Endothelial cell of umbilical vein (primary cell): ENCODE measurements at places on chromosomes 12 and 14.

DNA sequence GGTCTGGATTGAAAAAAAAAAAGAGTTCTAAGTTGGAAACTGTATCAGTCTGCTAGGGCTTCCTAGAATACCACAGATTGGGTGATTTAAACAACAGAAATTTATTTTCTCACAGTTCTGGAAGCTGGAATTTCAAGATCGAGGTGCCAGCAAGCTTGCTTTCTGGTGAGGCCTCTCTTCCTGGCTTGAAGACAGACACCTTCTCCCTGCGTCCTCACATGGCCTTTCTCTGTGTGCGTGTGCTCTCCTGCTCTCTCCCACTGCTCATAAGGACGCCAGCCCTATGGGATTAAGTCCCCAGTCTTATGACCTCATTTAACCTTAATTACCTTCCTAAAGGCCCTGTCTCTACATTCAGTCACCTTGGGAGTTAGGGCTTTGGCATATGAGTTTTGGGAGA lies 215.5 kb downstream of the PIK3C2G start:
- H3K4me3 ChIP-seq, result no peak overlapping the region
- no peak for DNase-seq
- H3K36me3 ChIP-seq, result no peaks in the 10 kb centered on the region
- H3K27me3 ChIP-seq, result no peaks in the 10 kb centered on the region

GRCh38 chr14:78254911-78255461 lies 84.8 kb downstream of the NRXN3 start:
- no peaks in the 10 kb centered on the region for H3K4me1 ChIP-seq
- DNase-seq, result no peak
- H3K27ac ChIP-seq, result no peak overlapping the region
- no peaks in the 10 kb centered on the region for H3K36me3 ChIP-seq
- H3K4me3 ChIP-seq, result no peak overlapping the region

DNA sequence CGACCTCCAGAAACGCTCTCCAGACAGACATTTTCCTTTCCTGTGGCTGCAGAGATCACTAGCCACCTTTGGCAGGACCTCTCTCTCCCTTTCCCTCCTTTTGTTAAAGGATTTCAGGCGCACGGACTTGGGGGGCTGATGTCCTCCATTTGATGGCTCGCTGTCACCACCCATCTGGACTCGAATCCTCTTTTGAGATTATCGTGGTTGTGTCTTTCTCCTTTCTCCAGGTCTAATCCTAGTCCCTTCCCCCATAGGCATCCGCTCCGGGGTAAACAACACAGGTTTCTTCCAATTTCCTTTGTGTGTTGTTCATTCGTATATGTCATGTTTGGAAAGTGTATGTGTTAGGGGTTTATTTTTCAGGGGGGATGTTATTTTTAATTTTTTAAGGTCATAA lies 56.7 kb upstream of the SLC24A4 start:
- H3K27ac ChIP-seq, result no peak overlapping the region
- H3K4me1 ChIP-seq, result no peaks in the 10 kb centered on the region
- H3K36me3 ChIP-seq, result no peaks in the 10 kb centered on the region

DNA sequence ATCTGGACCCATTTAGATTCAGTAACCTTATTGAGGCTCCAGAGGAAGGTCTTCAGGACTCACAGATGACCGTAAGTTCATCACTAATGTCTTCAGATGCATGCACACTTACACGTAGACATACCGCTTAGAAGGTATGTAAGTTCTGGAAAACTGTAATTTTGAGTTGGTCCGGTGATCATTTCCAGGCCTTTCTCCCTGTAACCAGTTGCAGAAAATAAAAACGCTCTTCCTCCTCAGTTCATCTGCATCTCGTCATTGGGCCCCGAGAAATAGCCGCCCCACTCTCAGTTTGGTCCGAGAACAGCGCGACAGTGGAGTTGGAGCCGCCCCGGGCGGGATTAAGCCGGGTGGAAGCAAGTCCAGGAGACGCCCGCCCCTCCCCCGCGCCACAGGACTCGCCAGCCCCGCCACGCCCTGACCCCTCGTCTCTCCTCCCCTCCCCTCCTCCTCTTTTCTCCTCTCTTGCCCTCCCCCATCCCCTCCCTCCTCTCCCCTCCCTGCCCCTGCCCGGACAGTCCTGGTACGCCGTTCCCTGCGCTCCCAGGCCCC lies 83.7 kb downstream of the TNFAIP2 start:
- H3K27ac ChIP-seq, result no peak overlapping the region
- no peak for DNase-seq
- no peak overlapping the region for H3K4me3 ChIP-seq
- H3K36me3 ChIP-seq, result no peaks in the 10 kb centered on the region

DNA sequence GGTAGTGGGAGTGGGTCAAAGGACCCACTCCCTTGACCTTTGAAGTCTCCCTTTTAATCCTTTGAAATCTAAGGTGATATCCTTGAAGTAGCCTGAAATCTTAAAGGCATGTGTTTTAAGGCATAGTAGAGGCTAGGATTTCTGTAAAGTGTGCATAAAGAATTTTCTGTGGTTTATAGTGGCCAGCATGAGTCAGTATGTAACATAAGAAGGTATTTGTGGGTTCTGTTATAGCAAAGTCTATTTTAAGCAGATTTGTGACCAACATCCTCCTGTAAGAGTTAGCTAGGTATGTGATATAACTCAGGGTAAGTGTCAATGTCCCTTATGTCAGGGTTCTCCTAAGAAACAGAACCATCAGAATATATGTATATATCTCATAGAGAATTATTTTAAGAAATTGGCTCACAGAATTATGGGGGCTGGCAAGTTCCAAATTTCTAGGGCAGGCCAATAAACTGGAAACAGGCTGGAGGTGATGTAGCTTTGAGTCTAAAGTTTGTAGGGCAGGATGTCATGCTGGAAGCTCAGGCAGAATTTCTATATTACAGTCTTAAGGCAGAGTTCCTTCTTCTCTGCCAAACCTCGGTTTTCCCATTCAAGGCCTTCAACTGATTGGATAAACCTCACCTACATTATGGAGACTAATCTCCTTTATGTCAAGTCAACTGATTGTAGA lies 18.7 kb upstream of the EPYC start:
- DNase-seq, result no peak
- H3K27ac ChIP-seq, result no peak overlapping the region
- H3K27me3 ChIP-seq, result no peaks in the 10 kb centered on the region
- no peaks in the 10 kb centered on the region for H3K4me1 ChIP-seq
- H3K36me3 ChIP-seq, result no peaks in the 10 kb centered on the region
- no peak overlapping the region for H3K4me3 ChIP-seq

GRCh38 chr14:23631702-23632460 lies 4.3 kb upstream of the DHRS2 start:
- no peak overlapping the region for H3K4me3 ChIP-seq
- no peaks in the 10 kb centered on the region for H3K27me3 ChIP-seq
- peak; percentile 81 for DNase-seq
- no peaks in the 10 kb centered on the region for H3K36me3 ChIP-seq

DNA sequence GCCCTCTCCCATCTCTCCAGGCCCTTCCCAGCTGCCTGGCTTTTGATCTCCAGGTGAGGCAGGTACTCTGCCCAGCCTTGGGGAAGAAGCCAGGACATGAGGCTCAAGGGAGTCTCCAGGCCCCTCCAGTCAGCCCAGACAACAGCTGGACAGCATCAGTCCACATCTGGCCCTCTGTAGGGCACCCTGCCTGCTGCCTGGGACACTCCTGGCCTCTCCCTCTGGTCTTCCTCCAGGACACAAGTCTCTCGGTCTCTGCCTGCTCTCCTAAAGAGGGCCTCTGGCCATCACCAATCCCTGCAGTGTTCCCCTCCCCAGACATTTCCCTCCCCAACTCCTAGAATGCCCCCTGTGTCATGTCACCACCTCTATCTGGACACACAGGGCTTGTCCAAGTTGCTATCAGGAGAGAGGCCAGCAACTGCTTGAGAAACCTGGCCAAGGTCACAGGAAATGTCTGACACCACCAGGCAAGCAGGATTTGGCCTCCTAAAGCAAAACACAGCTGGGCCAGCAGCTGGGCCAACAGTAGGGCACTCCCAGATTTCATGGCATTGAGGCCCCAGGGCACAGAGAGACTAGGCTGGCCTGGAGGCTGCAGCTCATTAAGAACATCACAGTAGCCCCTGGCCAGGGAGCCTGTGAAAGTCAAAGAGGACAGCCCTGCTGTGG lies 29.0 kb downstream of the LTBP2 start:
- H3K4me1 ChIP-seq, result peaks cover 38% of the 10 kb centered on the region
- H3K4me3 ChIP-seq, result no peak overlapping the region
- DNase-seq, result peak; percentile 73
- H3K27me3 ChIP-seq, result no peaks in the 10 kb centered on the region
- peak overlapping the region; percentile 5 for H3K27ac ChIP-seq

DNA sequence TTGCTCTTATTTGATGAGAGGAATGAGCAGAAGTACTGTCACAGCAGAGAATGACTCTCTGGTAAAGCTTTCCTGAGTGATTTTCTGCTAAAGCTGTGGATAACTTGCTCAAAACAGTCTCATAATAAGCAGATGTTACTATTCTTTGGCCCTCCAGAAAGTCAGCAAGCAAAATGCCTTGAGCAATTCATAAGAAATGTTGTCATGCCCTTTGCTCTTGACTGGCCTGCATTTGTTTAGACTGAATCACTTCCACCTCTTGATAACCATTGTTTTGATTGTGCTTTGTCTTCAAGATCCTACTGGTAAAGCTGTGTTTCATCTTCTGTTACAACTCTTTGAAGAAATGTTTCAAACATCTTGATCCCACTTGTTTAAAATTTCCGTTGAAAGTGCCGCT lies 457.9 kb upstream of the FOXG1 start:
- no peak overlapping the region for H3K4me3 ChIP-seq
- no peaks in the 10 kb centered on the region for H3K27me3 ChIP-seq
- H3K27ac ChIP-seq, result peak overlapping the region; percentile 62
- H3K4me1 ChIP-seq, result peaks cover 23% of the 10 kb centered on the region

DNA sequence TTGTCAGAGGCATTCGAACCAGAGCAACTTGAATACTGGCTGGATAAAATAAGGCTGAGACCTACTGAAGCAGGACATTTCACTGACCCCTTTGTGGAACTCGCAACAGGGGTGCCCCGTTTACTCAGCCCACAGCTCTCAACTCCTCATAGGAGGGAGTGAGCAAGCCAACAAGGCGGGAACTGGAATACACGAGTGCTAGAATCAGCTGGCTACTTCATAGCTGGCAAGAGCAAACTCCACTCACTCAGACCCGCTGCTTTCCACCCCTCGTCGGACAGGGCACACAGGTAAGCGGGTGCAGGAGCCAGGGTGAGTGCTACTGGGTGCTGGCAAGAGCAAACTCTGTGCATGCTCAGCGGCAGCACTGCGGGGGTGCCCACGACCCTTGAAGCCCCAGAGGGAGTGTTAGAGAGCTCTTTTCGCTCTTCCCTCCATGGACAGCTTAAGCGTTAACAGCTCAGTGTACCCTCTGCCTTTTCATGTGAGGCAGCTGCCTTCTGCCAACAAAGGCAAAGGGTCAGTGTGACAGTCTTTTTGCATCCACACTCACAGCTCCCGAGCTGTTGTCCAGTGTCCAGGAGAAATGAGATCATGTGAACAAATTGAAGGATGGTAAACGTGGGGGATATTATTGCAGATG lies 15.7 kb downstream of the CAPZA3 start:
- H3K27ac ChIP-seq, result no peak overlapping the region
- DNase-seq, result no peak
- no peaks in the 10 kb centered on the region for H3K36me3 ChIP-seq
- no peaks in the 10 kb centered on the region for H3K4me1 ChIP-seq

DNA sequence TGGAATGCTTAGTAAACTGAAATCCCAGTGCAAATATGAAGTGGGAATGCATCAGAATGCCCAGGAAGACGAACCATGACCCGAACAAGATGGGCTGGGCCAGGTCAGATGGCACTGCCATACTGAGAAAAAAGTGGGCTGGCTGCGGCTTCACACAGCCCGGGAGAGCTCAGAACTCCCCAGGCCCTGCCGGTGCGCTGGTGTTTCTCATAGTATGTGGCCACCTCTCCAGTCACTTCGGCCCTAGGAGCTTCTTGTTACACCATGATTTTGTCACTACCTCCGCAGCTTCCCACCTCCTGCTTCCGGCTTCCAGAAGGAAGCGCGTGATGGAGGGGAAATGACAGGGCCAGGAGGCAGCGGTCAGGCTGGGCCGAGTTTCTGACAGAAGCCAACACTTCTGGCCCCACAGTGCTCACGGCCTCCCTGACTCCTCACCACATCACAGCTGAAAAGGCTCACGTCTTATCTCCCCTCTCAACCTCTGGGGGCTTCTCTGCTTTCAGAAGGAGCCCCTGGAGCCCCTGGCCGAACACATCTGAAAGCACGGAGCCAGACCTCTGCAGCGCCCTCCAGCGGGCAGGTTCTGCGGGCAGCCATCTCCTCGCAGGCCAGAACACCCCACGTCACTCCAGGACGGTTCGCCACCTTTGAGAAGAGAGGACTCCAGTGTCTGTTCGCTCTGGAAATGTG lies 30.7 kb downstream of the DAD1 start:
- H3K27me3 ChIP-seq, result no peaks in the 10 kb centered on the region
- H3K4me1 ChIP-seq, result peaks cover 53% of the 10 kb centered on the region
- DNase-seq, result no peak
- H3K4me3 ChIP-seq, result no peak overlapping the region
- H3K27ac ChIP-seq, result peak overlapping the region; percentile 88

- H3K27ac ChIP-seq, result no peak overlapping the region
- H3K4me1 ChIP-seq, result no peaks in the 10 kb centered on the region
- H3K27me3 ChIP-seq, result no peaks in the 10 kb centered on the region
- DNase-seq, result no peak
- no peak overlapping the region for H3K4me3 ChIP-seq
Measured at GRCh38 chr12:9351136-9351535, 142.9 kb upstream of the PZP start.

GRCh38 chr14:61406675-61407074 lies 85.3 kb downstream of the PRKCH start:
- H3K27me3 ChIP-seq, result no peaks in the 10 kb centered on the region
- peaks cover 30% of the 10 kb centered on the region for H3K4me1 ChIP-seq
- peak; percentile 25 for DNase-seq
- no peak overlapping the region for H3K27ac ChIP-seq
- H3K4me3 ChIP-seq, result no peak overlapping the region
- H3K36me3 ChIP-seq, result peaks cover 6% of the 10 kb centered on the region

- DNase-seq, result peak; percentile 26
- H3K4me1 ChIP-seq, result peaks cover 17% of the 10 kb centered on the region
- H3K36me3 ChIP-seq, result no peaks in the 10 kb centered on the region
- H3K4me3 ChIP-seq, result no peak overlapping the region
- H3K27me3 ChIP-seq, result no peaks in the 10 kb centered on the region
Measured at GRCh38 chr14:66634876-66635275, 126.9 kb downstream of the GPHN start.

GRCh38 chr14:93369713-93370266 lies 22.8 kb downstream of the COX8C start:
- no peaks in the 10 kb centered on the region for H3K36me3 ChIP-seq
- no peak overlapping the region for H3K4me3 ChIP-seq
- H3K27me3 ChIP-seq, result no peaks in the 10 kb centered on the region
- no peak for DNase-seq

GRCh38 chr14:67265131-67265530 lies 23.9 kb downstream of the PALS1 start:
- H3K27ac ChIP-seq, result no peak overlapping the region
- H3K4me1 ChIP-seq, result peaks cover 17% of the 10 kb centered on the region
- H3K27me3 ChIP-seq, result no peaks in the 10 kb centered on the region
- no peaks in the 10 kb centered on the region for H3K36me3 ChIP-seq

DNA sequence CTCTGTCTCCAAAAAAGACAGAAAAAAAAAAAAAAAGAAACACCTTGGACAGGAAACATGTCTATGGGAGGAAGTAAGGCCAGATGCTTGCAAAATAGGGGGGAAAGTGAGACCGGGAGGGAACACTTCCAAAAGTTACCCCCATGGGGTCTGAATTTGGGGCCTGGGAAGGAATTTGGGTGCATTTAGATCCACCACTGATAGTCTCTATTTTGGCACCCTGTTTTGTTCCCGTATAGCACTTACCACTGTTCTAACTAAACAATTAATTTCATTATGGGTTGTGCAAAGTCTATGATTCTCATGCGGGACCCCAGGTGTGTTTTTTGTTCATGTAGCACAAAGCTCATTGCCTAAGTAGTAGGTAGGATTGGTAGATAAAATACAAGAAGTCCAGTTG lies 1.4 kb upstream of the MLEC start:
- no peak overlapping the region for H3K4me3 ChIP-seq
- no peak overlapping the region for H3K27ac ChIP-seq
- no peak for DNase-seq
- no peaks in the 10 kb centered on the region for H3K27me3 ChIP-seq
- H3K4me1 ChIP-seq, result peaks cover 28% of the 10 kb centered on the region
